Activated T-helper 1 cell treated with anti-CD3 and anti-CD28 coated beads, Interleukin-12 subunit alpha, Interleukin-12 subunit beta, Interleukin-2, Interleukin-4 antibody, amounts not matched to agents 30 ng/mL and 10 ng/mL and 1 ng/mL, durations not matched to agents 14 hours and 24 hours and 36 hours (primary cell): ENCODE measurements at places on chromosomes 1 and 21. TPM values are rescaled to one million over a fixed set of nuclear protein-coding genes. Genes with fewer than 3 reads are reported as not detected.

Gene ALX3
- not detected in 2 replicates for total RNA-seq

Gene LRRC7
- 0.10 TPM in 1 of 2 replicates, not detected in the other for total RNA-seq

Gene HJV
- total RNA-seq = not detected in 2 replicates

Gene LCE1F
- total RNA-seq = not detected in 2 replicates

Gene CNKSR1
- 4.2 and 4.7 TPM in 2 replicates for total RNA-seq

Gene SIPA1L2
- total RNA-seq = 2.3 and 2.6 TPM in 2 replicates

Gene LAPTM5
- 199 and 214 TPM in 2 replicates for total RNA-seq

Gene KCNJ9
- total RNA-seq = not detected in 2 replicates

Gene CITED4
- total RNA-seq = 4.1 and 5.0 TPM in 2 replicates

Gene SYDE2
- total RNA-seq = 0.76 and 0.83 TPM in 2 replicates

Gene SH2D5
- 0.08 and 0.15 TPM in 2 replicates for total RNA-seq

Gene SPRR2G
- total RNA-seq = not detected in 2 replicates

Gene CD5L
- total RNA-seq = not detected in 2 replicates

Gene FCAMR
- not detected in 2 replicates for total RNA-seq

Gene KCND3
- not detected in 2 replicates for total RNA-seq

Gene ZNF695
- 0.27 and 0.57 TPM in 2 replicates for total RNA-seq

DNA sequence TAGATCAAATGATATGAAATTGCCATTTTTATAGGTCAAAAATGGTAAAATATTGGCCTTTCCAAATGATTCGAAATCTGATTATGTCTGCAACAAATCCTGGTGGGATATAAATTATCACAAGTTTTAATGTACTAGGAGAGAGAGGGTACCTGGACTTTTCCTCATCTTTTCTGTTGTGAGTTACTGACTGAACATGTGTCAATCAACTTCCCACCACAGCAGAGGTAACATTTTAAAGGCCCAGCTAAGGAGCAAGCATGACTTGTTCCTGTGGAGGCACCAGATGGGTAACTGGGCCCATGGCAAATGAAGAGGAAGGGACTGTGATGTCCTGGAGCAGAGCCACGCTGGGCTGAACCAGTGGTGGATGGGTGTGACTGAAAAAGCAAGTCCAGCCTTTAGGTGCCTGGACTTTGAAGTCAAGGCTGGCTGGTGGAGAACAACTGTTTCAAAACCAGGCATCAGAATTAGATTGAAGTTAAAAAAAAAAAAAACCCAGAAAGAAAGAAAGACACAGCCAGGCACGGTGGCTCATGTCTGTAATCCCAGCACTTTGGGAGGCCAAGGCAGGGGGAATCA, 6.6 kb downstream of the MR1 start:
- no peak for DNase-seq

- no peak for DNase-seq
Observed at GRCh38 chr1:240092301-240093119, 827 bp downstream of the FMN2 start.

DNA sequence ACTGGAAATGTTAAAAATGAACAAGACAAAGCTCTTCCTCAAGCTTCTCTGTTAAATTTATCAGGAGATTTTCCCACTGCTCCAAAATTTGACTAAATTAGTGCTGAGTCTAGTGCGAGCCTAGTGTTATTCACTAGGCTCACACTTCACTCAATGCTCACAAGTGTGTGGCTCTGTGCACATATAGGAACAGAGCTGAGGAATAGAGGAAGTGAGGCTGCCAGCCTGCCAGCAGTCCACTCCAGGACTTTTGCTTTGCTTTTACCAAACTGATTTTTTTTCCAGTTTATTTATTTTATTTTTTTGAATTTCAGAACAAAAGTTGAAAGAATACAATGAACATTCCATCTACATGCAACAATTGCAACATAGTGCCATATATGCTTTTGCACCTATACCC, 87.2 kb downstream of the VAV3 start:
- no peak for DNase-seq

DNA sequence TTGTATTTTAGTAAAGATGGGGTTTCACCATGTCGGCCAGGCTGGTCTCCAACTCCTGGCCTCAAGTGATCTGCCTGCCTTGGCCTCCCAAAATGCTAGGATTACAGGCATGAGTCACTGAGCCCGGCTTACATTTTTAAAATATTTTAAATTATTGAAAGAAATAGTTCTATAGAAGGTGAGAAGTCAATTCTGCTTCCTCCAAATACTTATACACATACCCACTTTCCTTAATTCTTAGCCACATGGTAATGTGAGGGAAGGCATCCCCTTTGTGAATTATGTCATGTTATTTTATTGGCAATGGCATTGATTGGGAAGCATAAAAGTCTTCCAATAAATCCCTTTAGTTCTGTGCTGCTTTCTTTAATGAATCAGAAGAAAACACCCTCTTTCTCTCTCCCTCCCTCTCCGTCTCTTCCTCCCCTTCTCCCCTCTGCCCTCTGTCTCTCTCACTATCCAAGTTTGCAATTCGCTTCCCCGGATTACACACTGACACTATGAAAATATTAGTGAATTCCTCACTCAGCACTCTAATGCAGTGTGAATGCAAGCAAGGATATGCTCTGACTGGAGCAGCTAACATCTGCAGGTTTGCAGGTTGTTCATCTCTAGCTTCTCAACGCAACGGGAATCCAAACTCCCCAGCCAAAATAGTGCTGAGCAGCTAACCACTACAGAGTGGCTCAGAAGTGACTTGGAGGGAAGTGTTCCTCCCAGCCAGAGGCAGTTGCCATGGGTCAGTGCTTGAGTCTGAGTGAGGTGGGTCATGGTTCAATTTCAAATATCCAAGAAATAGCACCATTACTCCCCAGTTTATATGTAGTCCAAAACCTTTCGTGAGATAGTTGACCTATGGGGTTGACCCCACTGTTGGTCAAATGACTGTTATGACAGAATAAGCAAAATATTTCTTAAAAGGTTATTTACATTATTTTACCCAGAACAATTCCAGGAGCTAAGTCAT, 77.8 kb upstream of the CD55 start:
- no peak for DNase-seq

- no peak for DNase-seq
Observed at GRCh38 chr1:70090875-70091274, 114.5 kb downstream of the LRRC40 start.

DNA sequence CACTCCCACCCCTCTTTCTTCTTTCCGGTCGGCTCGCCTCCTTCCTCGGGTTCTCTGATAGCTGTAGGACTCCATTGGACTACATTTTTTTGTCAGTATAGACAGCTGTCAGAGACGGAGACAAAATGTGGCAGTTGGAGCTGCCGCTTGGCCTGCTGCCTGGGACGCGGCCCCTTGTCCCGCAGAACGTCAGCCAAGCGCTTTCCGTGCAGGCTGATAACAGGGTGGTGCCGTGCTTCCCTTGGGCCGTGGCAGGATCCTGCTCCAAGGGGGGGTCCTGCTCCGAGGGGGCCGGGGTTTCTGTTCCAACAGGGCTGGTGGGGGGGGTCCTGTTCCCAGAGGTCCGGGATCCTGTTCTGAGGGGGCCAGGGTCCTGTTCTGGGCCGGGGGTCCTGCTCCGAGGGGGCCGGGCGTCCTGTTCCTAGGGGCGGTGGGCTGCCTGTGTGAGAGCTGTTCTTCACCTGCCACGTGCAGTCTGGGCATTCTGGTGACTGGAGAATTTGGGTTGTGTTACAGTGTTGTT, 4.9 kb downstream of the SKI start:
- no peak for DNase-seq

- no peak for DNase-seq
Observed at GRCh38 chr1:53375440-53375839, 47.6 kb upstream of the LRP8 start.

DNA sequence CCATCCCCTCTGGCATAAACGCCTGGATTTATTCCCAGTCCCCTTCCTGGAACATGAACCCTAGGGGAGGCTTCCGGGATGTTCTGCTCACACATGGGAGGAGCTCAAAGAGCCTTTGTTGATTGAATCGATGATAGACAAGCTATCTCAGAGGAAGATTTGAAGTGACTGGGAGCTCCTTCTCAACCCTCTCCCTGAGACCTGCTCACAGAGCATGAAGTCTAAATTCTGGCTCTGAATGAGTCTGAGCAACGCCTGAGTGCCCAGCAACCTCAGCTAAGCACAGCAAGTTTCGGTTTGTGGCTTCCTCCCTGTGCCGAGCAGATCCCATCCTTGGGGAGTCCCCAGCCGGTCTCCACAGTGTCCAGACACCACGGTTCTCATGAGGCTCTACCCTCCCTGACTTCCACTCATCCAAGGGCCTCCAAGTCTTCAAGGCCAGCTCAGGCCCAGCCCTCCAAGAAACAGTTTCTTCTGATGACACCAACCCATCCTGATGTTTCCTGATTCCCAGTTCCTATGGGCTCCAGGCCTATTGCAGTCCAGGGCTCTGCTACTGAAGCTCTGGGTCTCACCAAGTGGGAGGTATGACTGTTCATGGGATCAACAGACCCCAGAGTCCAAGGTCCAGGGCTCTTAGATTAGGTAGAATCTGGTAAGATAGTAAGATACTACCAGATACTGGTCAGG, 190.8 kb downstream of the DYRK1A start:
- no peak for DNase-seq

- no peak for DNase-seq
Observed at GRCh38 chr1:183165456-183165855, 20.6 kb upstream of the LAMC2 start.

GRCh38 chr1:19430121-19431068, 54.9 kb downstream of the CAPZB start:
- DNase-seq = no peak

DNA sequence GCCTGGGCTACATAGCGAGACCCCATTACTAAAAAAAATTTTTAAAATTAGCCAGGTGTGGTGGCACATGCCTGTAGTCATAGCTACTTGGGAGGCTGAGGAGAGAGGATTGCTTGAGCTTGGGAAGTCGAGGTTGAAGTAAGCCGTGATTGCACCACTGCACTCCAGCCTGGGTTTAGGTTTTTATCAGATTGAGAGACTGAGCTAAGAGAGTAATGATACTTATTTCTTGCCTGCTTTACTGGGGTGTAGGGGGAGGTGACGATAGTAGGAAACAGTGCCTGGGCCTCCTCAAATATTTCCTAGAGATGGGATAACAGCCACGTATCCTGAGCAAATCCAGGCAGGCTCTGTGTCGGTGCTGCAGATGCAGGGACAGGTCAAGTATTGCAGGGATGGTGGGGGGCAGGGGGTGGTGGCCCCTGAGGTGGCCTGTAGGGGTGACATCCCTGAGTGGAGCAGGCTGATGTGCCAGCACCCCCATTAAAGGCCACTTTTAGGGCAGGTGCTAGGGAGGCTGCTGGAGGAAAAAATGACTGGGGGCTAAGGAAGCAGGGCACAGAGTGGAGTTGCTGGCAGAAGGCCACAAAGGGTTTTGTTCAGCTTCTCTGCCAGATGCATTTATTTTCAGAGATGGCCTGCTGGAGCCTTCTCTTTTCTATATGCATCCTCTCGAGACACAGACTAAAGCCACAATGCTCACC, 130.5 kb downstream of the RHOU start:
- no peak for DNase-seq

DNA sequence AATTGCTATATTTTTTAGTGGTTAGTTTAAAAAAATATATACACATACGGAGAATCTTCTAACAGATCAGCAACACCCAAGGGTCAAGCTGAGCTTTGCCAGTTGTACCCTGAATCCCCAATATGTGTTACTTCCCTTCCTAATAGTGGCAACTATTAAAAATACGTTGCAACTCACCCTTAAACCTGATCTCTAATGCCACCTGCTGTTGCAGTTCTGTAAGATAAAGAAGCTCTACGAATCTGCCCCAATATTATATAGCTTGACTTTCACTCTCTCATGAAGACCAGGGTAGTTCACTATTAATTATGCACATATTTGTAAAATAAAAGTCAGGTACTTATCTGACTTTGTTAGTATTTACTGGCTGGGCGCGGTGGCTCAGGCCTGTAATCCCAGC, 58.4 kb downstream of the ASH1L start:
- no peak for DNase-seq

GRCh38 chr1:154265586-154265985, 6.8 kb upstream of the HAX1 start:
- DNase-seq = no peak

GRCh38 chr1:75970631-75971030, 38.4 kb upstream of the ASB17 start:
- no peak for DNase-seq

DNA sequence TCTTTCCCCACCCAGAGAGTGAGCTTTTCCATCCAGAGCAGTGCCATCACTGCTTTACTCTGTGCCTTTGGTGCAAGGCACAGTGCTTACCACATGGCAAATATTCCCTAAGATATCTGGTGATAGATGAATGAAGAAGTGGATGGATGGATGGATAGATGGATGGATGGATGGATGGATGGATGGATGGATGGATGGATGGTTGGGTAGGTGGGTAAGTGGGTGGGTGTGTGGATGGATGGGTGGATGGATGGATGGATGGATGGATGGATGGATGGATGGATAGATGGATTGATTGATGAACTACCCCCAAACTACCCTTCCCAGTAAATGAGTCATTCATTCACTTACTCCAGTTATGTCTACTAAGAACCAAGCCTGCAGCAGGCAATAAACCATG, 42.9 kb upstream of the SLC44A3 start:
- no peak for DNase-seq

GRCh38 chr1:118486199-118486598, 301.2 kb upstream of the SPAG17 start:
- DNase-seq = no peak

DNA sequence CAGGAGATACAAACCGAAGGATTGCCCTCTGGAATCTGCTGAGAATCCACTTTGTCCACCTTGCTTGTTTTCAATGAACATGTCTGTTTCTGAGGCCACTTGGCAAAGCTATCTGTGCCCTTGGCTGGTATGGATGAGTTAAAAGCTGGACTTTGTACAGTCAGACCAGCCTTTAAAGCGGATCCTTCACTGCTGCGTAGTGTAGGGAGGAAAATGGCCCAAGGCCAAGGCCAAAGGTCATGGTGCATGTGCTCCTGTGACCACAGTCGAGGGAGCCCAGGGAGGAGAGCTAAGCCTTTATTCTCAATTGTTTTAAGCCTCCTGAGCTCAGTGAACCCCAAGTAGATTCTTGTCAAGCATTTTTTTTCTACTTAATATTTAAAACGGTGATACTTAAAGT, 37.0 kb downstream of the KCNJ15 start:
- DNase-seq = no peak

GRCh38 chr1:15260418-15261154, 13.6 kb downstream of the FHAD1 start:
- no peak for DNase-seq

GRCh38 chr21:14824126-14824525, 240.7 kb downstream of the NRIP1 start:
- DNase-seq = no peak

- DNase-seq = no peak
Observed at GRCh38 chr1:208997726-208998312, 585.7 kb upstream of the CAMK1G start.

- DNase-seq = no peak
Observed at GRCh38 chr1:41712695-41713094, 206.0 kb downstream of the HIVEP3 start.

- no peak for DNase-seq
Observed at GRCh38 chr1:3599286-3599811, 12.0 kb downstream of the MEGF6 start.
